Left renal cortex interstitium (tissue), 4 donors: ENCODE measurements at places on chromosomes 3 and 15.

DNA sequence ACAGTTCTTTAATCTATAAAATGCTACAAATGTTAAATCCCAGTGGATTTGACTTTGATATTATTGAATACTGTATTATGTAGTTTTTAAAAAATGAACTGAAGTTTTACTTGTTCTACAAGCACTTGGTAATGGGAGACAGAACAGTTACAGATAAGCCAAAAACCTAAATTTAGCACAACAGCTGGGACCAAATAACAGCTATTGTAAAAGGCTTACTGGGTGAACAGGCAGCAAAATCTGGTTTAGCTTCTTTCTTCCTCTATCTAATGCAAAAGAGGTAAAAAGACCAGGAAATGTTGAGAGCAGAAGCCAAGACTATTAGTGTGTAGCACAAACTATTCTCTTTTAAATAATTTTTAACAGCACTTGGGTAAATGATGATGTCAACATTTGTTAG lies 1.6 kb upstream of the ATOSA start:
- no peak for DNase-seq

DNA sequence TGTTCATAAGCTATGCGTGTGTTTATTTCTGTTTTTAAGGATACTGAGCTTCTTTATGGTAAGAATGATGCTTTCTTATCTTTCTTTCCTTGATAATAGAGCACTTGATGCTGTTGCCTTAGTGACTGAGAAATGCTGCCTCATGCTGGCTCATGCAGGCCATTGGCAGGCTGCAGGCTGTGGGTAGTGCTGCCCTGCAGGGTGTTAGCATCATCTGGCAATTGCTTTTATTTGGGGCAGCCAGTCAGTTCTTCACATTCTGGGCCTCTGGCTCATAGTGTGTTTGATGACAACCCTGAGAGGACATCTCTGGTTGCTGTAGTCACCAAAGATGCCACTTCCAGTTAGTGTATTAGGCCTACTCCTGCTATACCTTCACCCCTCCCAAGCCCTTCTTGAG lies 66.2 kb upstream of the ONECUT1 start:
- DNase-seq, result no peak

- DNase-seq, result no peak
Observed at GRCh38 chr3:136792556-136793330, 26.2 kb upstream of the SLC35G2 start.

- no peak for DNase-seq
Observed at GRCh38 chr3:4983739-4984510, 4.7 kb downstream of the BHLHE40 start.

DNA sequence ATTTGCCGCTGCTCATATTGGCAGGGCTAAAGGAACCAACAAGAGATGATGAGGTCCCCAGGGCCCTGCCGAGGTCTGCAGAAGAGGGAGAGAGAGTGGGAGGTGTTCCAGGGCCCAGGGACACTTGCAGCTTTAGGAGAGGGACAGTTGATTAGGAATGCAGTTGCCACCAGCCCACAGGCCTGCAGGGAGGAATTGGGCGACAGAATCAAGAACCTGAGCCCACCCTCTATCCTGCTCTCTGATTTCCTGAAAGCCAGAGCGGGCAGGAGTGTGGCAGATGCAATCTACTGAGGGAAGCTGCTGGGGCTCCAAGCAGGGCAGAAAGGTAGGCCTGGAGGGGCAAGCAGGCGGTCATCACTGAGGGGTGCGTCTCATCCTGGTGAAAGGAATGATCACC lies 12.1 kb upstream of the PRR23E start:
- no peak for DNase-seq

- no peak for DNase-seq
Observed at GRCh38 chr15:69660658-69661405, 208.2 kb downstream of the RPLP1 start.

DNA sequence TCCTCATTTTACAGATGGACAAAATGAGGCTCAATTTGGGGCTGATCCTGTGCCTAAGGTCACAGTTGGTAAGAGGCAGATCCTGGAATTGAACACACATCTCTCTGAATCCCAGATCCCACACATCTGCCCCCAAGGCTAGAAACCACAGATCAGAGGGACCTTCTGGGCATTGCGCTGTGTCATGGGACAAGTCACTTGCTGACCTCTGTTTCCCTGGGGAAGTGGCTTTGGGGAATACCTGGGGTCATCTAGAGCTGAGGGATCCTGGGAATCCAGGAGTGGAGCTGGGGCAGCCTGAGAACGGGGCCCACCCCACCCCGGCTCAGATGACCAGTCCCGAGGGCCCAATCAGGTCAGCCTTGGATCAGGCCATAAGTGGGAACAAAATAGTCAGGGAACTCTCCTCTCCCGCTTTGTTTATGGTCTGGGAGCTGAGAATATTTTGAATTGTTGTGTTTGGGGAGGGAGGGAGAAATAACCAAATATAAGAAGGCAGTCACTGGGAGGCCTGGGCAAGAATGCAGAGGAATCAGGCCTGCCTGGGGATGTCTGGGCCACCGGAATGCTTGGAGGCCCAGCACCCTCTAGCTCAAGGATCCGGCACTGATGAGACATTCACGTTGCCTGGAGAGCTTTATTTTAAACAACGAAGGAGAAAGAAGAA lies 8.8 kb upstream of the SLC6A6 start:
- no peak for DNase-seq

DNA sequence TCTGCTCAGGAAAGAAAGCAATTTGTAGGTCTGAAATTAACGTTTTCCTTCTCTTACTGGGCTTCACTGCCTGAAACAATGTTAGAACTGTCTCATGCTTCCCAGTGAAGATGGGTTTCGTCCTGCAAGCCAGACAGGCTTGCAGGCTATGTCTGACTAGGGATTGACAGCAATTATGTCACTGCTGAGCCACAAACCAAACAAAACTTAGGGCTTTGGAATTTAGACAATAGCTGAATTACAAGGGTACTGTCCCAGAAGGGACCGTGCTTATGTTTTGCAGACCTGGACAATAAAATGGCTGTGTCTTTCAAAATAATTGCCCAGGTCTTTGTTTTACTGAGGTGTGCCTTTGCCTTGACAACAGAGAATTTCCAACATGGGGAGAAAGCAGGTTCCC lies 46.3 kb upstream of the CCDC80 start:
- no peak for DNase-seq
